ENCODE measurements at places on chromosomes 5 and 9.

GRCh38 chr5:157864067-157864466 is 5.1 kb upstream of the CLINT1 start:
- DNase-seq = no peak

- peak; percentile 28 for DNase-seq
Measured at GRCh38 chr5:33588654-33589372, 148.0 kb downstream of the TARS1 start.

GRCh38 chr5:104845541-104845940 is 1283.0 kb upstream of the NUDT12 start:
- DNase-seq = no peak

GRCh38 chr5:132836852-132837251 is 6.4 kb upstream of the SHROOM1 start:
- no peak for DNase-seq

- no peak for DNase-seq
Measured at GRCh38 chr9:75947233-75947632, 56.8 kb downstream of the PCSK5 start.

DNA sequence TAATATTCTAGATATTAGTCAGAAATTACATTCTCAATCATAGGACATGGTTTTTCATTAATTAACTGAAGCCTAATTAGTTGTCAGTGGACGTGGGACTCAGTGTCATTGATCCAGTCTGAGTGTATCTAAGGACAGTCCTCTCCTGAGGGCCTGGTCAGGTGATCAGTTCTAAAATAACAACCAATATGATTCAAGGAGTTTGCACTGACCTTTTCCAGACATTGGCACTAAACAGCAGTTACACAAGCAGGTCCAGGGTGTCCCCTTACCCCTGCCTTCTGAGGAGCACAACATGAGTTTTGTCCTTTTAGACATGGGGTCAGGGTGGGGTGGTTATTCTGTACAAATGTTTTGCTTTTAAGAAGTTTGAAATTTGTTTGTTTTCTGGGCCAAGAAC is 97.8 kb downstream of the CMYA5 start:
- DNase-seq = no peak

DNA sequence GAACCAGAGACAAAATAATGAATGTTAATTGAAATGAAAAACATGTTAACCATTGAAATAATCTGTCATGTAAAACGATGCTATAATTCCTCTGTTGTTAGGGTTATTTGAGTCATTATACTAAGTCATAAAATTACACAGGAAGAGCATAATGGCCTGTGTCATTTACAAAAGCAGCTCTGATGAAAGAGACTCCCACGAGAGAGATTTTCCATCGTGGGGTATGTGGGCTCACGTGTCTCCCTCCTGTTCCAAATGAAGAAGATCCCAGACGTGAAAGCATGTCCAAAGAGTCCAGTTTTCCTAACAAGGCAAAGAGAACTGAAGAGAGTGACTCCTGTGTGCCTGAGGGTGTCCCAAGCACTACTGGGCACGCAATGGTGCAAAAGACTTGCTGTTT is 379.8 kb downstream of the SPOCK1 start:
- DNase-seq = no peak

DNA sequence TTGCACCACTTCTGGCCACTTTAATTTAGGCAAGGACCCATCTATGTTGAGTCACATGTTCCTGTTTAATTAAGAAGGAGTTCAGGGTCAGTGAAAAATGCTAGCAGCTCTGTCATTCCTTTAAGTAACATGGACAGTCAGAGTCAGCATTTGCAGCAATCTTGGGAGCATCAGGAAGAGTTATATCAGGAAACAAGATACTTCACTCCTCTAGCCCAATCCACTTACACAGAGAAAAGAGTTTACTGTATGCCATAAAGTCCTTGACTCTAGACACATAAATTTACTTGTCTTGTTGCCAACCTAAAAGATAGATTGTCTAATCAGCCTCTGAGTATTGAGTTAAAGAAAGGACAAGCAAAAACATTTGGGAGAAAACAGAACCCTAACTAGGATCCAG is 266.7 kb downstream of the PJA2 start:
- no peak for DNase-seq

DNA sequence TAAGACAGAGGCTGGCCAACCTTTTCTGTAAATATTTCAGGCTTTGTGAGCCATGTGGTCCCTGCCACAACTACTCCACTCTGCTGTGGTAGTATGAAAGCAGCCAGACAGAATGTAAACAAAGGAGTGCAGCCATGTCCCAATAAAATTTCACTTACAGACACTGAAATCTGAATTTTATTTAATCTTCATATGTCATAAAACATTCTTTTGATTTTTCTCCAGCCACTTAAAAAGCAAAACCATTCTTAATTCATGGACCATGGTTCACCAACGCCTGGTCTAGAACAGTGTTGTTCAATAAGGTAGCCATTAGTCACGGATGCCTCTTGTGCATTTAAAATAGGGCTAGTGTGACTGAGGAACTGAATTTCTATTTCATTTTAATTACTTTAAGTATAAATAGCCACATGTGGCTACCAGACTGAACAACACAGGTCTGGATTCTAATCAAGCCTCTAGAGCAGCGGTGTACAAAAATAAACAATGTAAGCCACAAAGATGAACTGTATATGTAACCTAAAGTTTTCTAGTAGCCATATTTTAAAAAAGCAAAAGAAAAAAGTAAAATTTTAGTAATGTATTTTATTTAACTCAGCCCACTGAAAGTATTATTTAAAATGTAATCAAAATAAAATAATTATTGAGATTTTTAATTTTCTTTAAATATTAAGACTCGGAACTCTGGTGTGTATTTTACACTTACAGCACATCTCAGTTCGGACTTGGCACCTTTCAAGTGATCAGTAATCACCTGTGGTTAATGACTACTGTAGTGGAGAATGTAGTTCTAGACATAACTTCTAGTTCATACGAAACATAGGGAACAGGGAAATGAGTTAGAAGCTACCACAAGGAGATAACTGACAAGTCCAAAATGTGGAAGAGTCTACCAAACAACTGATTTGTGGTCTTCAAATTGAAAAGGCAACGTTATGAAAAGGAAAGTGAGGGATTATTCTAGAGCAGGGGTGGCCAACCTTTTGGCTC is 14.3 kb downstream of the GEMIN5 start:
- peak; percentile 11 for DNase-seq

Data from epithelial cell of esophagus (primary cell).